NCI-H1092 treated with DMSO at 0.1 percent for 48 hours (cell line): ENCODE measurements at places on chromosomes 1 and 21.

DNA sequence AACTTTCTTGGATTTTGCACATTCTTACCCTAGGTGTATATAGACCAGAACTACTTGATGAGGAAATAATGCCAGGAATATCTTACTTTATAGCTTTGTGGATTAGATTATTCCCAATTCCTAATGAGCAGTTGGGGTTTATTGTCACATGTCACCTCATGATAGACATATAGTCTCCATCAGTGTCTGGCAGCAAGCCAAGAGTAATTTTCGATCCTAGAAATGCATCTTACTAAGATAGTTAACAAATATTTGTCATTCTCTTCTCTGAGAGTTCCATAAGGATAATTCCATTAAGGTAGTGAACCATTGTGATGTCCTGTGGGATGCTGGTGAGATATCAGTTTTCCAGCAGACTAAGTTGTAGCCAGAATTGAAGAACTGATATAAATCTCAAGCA, 1282.9 kb upstream of the B3GALT2 start:
- no peak for DNase-seq

- DNase-seq: no peak
Observed at GRCh38 chr1:224170343-224170742, 12.7 kb upstream of the DEGS1 start.

- DNase-seq: no peak
Observed at GRCh38 chr1:15189692-15190370, 36.3 kb downstream of the TMEM51 start.

DNA sequence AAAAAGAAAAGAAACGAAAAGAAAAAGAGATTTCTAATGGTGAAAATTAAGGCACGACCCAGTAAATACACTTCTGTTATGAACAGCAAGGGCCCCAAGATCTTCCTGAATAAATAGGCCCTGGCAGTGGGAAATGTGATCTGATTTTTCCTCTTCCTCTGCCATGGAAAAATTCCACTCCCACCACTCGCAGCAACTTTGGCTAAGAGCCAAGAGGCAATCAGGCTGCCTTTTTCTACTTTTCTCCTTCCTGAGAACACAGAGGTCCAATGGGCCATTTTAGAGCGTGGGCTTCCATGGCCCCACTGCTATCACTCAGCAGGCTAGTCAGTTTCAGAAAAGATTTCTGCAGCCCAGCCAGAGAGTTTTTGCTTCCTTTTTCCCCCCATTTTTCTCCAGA, 33.7 kb upstream of the AK4 start:
- no peak for DNase-seq

DNA sequence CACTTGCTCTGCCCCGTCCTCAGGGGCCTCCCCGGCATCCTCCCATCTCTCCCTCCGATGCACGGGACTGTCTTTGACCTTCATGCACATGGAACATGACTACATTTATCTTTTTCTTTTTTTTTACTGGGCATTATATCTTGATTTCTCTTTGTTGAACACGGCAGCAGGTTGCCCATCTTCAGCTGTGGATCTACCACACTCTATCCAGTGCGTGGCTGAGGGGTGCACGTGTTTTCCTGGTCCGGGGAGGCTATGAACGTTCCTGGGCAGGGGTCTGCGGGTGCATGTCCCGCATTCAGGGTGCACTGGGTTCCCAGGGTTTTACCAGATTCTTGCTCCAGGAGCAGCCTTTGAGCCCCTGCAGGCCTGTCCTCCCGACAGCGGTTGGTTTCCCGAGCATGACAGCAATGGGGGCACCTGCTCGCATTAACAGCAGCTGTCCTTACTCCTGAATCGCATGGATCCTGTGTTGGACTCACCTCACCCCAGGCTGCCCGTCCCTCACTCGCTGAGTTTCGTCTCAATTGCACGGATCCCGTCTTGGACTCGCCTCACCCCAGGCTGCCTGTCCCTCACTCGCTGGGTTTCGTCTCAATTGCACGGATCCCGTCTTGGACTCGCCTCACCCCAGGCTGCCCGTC, 7.4 kb downstream of the POFUT2 start:
- DNase-seq: no peak

GRCh38 chr1:29363536-29363935, 127.2 kb downstream of the PTPRU start:
- DNase-seq: no peak

- no peak for DNase-seq
Observed at GRCh38 chr1:63116016-63116415, 206.4 kb upstream of the FOXD3 start.

GRCh38 chr1:219149009-219149577, 24.6 kb upstream of the LYPLAL1 start:
- no peak for DNase-seq

DNA sequence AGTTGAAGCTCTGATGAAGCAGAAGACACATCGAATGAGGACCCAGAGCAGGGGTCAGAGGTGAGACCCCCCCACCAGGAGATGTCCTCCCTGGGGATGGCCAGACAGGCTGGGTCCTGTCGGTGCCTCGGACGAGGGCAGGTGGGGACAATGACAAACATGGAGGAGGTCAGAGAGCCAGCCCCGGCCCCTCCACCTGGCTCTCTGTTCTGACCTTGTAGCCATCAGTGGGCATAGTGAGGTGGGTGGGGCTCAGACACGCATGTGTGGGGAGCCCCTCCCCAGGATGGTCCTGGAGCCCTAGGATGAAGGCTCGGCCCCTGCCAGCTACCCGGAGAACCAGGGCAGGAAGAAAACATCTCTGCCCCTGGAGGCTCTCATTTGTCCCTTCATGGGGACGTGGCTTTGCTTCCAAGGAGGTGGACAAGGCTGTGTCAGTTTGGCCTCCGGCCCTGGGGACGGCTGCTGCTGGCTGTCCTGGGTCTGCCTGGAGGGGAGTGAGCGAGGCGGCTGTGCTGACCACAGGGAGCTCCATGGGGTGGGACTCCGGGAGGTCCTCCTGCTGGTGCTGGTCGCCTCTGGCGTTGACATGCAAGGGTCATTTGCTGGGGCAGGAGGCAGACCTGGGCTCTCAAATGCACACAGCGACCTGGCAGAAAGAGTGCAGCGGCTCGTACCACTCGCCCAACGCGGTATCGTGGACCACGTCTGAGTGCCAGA, 2.6 kb downstream of the KRTAP10-6 start:
- no peak for DNase-seq

DNA sequence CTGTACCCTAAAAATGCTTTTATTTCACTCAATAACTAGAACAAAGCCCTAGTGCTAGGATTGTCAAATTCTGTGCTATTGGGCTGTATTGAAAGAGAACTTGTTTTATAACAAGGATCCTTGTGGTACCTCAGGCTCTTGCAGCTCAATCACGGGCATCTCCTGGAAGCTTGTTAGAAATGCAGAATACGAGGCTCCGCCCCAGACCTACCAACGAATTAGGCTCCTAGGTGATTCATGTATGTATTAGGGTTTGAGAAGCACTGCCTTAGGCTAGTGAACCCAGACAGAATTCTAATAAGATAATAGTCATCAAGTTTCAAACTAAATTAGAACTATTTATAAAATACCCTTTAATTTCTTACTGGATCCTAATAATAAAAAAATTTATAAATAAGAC, 45.6 kb downstream of the ZZZ3 start:
- no peak for DNase-seq

GRCh38 chr1:72227667-72228066, 54.7 kb downstream of the NEGR1 start:
- no peak for DNase-seq

GRCh38 chr1:30756545-30757351, 826 bp downstream of the LAPTM5 start:
- DNase-seq: no peak

GRCh38 chr1:185966471-185966870, 232.3 kb downstream of the HMCN1 start:
- no peak for DNase-seq

DNA sequence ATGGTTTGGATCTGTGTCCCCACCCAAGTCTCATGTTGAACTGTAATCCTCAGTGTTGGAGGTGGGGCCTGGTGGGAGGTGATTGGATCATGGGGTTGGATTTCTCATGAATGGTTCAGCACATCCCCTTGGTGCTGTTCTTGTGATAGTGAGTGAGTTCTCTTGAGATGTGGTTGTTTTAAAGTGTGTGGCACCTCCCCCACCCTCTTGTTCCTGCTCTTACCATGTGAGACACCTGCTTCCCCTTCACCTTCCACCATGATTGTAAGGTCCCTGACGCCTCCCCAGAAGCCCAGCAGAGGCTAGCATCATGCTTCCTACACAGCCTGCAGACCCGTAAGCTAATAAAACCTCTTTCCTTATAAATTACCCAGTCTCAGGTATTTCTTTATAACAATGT, 55.8 kb downstream of the SUSD4 start:
- DNase-seq: no peak

GRCh38 chr1:17949511-17949910, 158.1 kb upstream of the IGSF21 start:
- DNase-seq: no peak

GRCh38 chr1:200921571-200922110, 26.9 kb downstream of the INAVA start:
- no peak for DNase-seq

GRCh38 chr1:156260896-156261295, 13.0 kb upstream of the PAQR6 start:
- no peak for DNase-seq

GRCh38 chr1:921011-921837, 2.5 kb upstream of the SAMD11 start:
- peak; percentile 33 for DNase-seq

- no peak for DNase-seq
Observed at GRCh38 chr1:69534829-69535228, 32.9 kb upstream of the LRRC7 start.

GRCh38 chr1:6652986-6653385, 28.3 kb downstream of the THAP3 start:
- DNase-seq: no peak

- DNase-seq: no peak
Observed at GRCh38 chr1:16975211-16975610, 5.2 kb downstream of the MFAP2 start.

- no peak for DNase-seq
Observed at GRCh38 chr1:203049576-203050180, 23.4 kb downstream of the PPFIA4 start.

GRCh38 chr1:181640956-181641355, 157.6 kb downstream of the CACNA1E start:
- peak; percentile 7 for DNase-seq

- DNase-seq: peak; percentile 91
Observed at GRCh38 chr1:21022279-21023040, 154.2 kb downstream of the EIF4G3 start.

- DNase-seq: no peak
Observed at GRCh38 chr1:168613691-168614231, 37.4 kb downstream of the XCL1 start.

DNA sequence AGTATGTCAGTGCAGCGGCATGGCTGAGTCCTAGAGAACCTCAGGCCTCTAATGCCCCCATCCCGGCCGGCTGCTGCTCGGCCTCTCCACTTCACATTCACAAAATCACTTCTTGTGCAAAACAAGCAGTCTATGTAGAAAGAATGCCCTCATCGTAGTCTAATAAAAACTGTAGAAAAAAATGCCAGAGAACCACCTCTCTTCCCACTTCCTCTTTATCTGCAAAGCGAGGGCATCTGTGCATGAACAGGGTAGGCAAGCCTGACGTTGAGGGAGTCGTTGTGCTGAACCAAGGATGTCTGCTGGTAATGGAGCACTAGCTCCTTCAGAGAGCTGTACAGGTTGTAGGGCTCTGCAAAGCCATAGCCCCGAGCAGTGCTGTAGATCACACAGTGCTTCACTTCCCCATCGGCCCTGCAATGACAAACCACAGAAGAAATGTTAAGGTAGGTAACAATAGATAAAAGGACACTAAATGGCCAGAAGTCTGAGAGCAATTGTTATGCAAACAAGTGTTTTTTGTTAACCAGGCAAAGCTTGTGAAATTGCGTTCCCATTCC, 88.9 kb downstream of the PIK3R3 start:
- no peak for DNase-seq

- DNase-seq: no peak
Observed at GRCh38 chr1:236895665-236896387, 100.7 kb downstream of the MTR start.

GRCh38 chr1:21871943-21872342, 59.9 kb downstream of the LDLRAD2 start:
- DNase-seq: no peak

- DNase-seq: no peak
Observed at GRCh38 chr1:174572771-174573170, 125.0 kb downstream of the GPR52 start.

- peak; percentile 53 for DNase-seq
Observed at GRCh38 chr1:25099343-25099951, 132.9 kb downstream of the SYF2 start.
